Purkinje cell (primary cell): ENCODE measurements at places on chromosomes 5 and 9. TPM values are rescaled to one million over a fixed set of nuclear protein-coding genes. Genes with fewer than 3 reads are reported as not detected.

The ENTPD8 gene
- polyA plus RNA-seq: not detected in 2 replicates

The SOWAHA gene
- 2.9 and 6.2 TPM in 2 replicates for polyA plus RNA-seq

The GCNT4 gene
- 0.45 and 2.0 TPM in 2 replicates for polyA plus RNA-seq

The ZNF474 gene
- polyA plus RNA-seq: not detected in 2 replicates

The ISL1 gene
- 0.10 TPM in 1 of 2 replicates, not detected in the other for polyA plus RNA-seq

The PCDHGA5 gene
- 2.2 and 2.5 TPM in 2 replicates for polyA plus RNA-seq

The UBAC1 gene
- polyA plus RNA-seq: 16.3 and 22.1 TPM in 2 replicates

The F2RL1 gene
- polyA plus RNA-seq: not detected in 2 replicates

The NR5A1 gene
- polyA plus RNA-seq: not detected in 2 replicates

The OR1Q1 gene
- not detected in 2 replicates for polyA plus RNA-seq

The SOX30 gene
- 0.95 TPM in 1 of 2 replicates, not detected in the other for polyA plus RNA-seq

The SEMA6A gene
- 2.7 and 3.3 TPM in 2 replicates for polyA plus RNA-seq

The SLC25A2 gene
- polyA plus RNA-seq: not detected in 2 replicates

The ACOT12 gene
- polyA plus RNA-seq: not detected in 2 replicates

The FLT4 gene
- polyA plus RNA-seq: not detected in 2 replicates
